A549 treated with AZD2906 at 1 μM for 4 hours (cell line): ENCODE measurements at places on chromosomes 16 and 17. TPM values are rescaled to one million over a fixed set of nuclear protein-coding genes. Genes with fewer than 3 reads are reported as not detected.

Gene CA4
- 0.11 to 0.28 TPM (median 0.21 TPM) in 4 of 5 replicates, not detected in the other for total RNA-seq

Gene SLC5A10
- total RNA-seq = 0.13 to 0.27 TPM (median 0.17 TPM) in 5 replicates

Gene HIC1
- total RNA-seq = 0.64 to 1.8 TPM (median 1.5 TPM) in 5 replicates

Gene ADGRG3
- total RNA-seq = 0.44 to 0.69 TPM (median 0.66 TPM) in 5 replicates

Gene CCDC200
- not detected in 5 replicates for total RNA-seq

Gene KRTAP2-1
- not detected in 5 replicates for total RNA-seq

Gene MLLT6
- 23.4 to 30.4 TPM (median 25.0 TPM) in 5 replicates for total RNA-seq

Gene UTS2R
- not detected in 5 replicates for total RNA-seq

Gene CLDN9
- 0.25 to 0.37 TPM (median 0.31 TPM) in 5 replicates for total RNA-seq
